H7 (cell line): ENCODE measurements at places on chromosomes 1 and 21.

- DNase-seq = no peak
These were observed 73.7 kb downstream of the LRRC8C start for GRCh38 chr1:89706700-89707012.

- DNase-seq = no peak
These were observed 59.6 kb upstream of the ADAMTS5 start for GRCh38 chr21:27026501-27026900.

- no peak for DNase-seq
These were observed 82.8 kb downstream of the TRIM33 start for GRCh38 chr1:114428083-114428754.

DNA sequence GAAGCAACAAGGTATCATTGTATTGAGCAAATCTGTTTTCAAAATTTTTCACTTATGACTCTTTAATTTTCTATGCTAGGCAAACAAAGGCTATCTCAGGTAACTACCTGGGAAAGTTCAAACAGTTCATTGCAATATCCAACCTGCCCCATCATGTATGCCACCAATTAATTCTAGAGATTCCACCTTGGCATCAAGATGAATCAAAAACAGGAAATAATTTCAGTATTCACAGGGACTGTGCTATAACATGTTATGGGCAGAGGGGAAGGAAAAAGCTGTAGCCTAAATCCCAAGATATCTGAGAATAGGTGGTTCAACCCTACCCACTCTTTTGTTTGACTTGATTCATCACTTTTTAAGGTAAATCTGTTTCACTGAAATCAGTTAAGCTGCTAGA lies 67.5 kb upstream of the SH3GLB1 start:
- DNase-seq = no peak

DNA sequence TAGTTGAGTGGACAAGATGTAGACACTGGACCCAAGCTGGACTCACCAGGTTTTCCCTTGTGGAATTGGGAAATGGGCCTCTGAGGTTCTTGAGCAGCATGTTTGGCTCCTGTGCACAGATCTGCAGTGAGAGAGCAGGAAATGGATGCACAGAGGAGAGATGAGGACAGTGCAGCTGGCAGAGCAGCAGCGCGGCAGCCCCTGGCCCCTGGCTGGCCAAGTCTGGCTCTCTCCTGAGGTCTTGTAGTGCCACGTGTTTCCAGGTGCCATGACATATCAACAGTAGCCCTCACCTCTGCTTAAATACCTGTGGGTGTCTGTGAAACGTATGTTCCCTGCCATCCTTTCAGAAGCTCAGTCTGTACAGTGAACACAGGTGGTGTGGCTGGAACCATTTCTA lies 19.2 kb upstream of the BCL10 start:
- DNase-seq = no peak

DNA sequence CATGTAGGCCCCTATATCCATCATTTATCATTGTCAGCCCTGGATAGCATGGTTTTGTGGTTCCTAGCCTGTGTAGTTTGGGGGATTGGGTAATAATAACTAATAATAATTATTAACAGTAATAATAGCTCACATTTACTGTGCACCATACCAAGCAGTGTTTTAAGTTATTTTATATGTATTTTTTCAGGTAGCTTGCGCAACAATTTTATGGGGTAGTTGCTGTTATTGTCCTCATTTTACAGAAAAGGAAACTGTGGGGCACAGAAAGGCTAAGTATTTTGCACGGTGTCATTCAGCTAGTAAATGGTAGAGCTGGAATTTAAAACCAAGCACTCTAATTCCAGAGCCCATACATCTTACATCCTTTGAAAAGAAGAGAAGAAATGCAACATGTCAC lies 179.8 kb downstream of the HS2ST1 start:
- no peak for DNase-seq

- no peak for DNase-seq
These were observed 5.8 kb upstream of the PSMB4 start for GRCh38 chr1:151393583-151393982.

DNA sequence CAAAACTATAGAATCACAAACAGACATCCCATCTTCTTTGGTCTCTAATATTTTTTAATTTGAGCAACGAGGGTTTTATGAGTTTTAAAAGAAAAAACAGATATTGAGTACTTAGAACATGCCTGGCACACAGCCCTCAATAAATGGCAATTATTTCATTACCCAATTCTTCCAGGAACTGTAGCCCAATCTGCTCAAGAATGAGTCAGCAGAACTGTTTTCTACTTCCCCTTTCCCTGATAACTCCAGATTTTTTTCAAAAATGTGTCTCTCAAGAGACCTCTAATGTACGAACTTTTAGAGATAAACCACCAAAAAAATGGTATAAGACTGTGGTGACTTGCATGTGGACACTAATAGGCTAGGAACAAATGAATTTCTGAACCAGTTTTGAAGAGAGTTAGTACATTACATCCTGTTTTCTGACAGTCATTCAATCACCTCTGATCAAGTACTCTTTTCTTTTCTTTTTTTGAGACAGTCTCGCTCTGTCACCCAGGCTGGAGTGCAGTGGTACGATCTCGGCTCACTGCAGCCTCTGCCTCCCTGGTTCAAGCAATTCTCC lies 11.5 kb downstream of the ABL2 start:
- DNase-seq = no peak

GRCh38 chr1:157158967-157159366 lies 20.8 kb upstream of the ETV3 start:
- no peak for DNase-seq

GRCh38 chr1:95232646-95233318 lies 1.2 kb upstream of the RWDD3 start:
- DNase-seq = no peak

GRCh38 chr21:36461918-36462486 lies 17.9 kb downstream of the CLDN14 start:
- peak; percentile 56 for DNase-seq

DNA sequence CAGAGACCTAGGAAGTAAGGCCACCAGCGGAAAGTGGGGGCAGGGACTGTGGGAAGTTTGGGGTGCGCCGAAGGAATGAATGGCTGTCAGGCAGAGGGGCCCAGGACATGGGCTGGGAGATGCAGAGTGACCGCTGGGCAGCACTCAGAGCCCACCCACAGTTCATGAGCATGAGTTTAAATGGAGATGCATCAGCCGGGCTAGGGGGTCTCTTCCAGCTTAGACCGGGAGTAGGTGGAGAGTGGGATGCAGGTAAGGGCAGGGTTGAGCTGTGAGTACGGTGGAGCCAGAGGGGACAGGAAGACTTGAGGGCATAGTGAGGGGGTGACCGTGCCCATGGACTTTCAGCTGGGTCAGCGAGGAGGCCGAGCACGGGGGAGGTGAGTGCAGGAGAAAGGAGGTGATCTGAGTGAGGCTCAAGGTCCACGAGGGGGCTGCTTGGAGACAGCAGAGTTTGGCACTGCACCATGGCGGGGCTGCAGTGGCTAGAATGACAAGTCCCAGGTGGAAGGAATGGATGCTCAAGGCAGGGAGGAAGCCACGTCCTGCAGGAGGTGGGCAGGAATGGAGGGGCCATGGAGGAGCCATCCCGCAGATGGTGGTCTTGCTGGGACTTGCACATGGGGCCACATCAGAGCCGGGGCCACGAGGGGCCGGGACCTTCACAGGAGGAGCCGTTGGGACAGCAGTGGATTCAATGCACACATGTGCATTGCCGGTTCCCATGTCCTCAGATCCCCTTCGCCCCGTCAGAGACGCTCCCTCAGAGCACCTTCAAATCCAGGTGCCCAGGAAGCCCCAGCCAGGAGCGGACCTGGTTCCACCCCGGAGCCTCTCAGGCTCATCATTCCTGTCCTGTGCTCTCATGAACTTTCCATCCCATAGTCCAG lies 34.9 kb downstream of the UBASH3A start:
- DNase-seq = no peak

DNA sequence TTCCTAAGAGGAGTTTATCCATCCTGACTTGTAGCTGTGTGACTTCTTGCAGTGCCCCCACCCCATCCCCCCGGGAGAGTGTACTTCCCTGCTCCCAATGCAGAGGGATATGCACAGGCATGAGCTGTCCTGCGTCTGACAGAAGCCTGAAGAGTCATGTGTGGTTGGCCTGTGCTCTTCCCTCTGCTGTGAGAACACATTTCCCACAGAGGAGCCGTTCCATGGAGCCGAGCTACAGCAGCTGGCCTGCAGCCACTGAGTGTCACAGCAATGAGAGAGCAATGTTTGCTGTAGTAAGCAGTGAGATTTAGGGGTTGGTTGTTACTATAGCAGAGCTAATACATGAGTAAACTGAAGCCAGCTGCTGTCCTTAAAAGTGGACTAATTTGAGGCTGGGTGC lies 22.0 kb downstream of the PARS2 start:
- no peak for DNase-seq
